ENCODE measurements at places on chromosomes 2 and 18.
A peak's percentile ranks its signal among the peaks of the same experiment; 100 is the strongest.

- peak; percentile 79 for DNase-seq
These were observed 245.9 kb downstream of the TFCP2L1 start for GRCh38 chr2:121038891-121039616.

DNA sequence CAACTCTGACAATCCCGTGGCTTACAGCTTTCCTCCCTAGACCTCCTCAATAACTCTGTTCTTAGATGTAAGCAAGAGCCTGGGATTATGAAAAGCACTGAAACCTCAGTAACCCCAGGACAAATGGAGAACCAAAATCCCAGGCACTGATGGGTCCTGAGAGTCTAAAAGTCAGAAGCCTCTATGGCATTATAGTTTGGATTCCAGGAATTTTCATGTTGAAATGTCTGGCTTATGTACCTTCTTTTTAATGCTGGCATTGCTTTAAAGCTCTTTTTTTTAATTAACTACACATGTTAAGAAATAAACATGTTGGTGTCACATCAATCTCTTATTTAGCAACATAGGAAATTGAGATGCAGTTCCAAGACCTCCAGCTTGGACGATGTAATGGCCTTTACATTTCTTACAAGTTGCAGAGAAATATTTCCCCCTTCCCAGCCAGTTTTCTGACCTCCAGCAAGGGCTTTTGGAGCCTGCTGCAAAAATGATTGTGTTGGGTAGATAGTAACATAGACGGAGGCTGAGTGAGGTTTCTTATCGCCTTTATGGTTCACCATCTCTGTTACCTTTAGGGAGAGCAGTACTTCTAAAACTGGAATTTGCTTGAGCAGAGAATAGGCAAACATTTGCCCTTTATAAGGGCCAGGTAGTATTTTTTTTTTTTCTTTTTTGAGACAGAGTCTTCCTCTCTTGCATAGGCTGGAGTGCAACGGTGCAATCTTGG, 84.8 kb upstream of the RASGRP3 start:
- DNase-seq: no peak

DNA sequence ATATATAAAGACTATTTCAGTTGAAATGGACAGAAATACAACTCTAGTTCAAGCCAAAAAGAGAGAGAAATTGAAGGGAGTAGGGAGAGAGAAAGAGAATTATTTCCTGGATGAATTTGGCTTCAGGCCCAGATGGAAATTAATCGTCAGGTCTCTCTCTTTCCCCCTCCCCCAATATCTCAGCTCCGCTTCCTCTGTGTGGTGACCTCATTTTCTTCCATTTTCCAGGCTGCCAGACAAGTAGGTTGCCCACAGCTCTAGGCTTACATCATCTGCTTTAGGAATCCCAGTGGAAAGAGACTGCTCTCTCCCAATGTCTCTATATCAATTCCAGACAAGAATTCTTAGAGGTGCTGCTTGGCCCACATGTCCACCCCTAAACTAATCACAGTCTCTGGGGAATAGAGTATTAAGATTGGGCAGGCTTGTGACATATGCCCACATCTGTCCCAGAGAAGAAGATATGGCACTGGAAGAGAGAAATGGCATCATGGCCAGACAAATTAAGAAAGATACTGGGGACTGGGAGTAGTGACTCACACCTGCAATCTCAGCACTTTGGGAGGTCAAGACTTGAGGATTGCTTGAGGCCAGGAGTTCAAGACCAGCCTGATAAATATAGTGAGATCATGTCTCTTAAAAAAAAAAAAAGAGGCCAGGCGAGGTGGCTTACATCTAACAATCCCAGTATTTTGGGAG, 37.2 kb upstream of the CFAP36 start:
- peak; percentile 18 for DNase-seq

DNA sequence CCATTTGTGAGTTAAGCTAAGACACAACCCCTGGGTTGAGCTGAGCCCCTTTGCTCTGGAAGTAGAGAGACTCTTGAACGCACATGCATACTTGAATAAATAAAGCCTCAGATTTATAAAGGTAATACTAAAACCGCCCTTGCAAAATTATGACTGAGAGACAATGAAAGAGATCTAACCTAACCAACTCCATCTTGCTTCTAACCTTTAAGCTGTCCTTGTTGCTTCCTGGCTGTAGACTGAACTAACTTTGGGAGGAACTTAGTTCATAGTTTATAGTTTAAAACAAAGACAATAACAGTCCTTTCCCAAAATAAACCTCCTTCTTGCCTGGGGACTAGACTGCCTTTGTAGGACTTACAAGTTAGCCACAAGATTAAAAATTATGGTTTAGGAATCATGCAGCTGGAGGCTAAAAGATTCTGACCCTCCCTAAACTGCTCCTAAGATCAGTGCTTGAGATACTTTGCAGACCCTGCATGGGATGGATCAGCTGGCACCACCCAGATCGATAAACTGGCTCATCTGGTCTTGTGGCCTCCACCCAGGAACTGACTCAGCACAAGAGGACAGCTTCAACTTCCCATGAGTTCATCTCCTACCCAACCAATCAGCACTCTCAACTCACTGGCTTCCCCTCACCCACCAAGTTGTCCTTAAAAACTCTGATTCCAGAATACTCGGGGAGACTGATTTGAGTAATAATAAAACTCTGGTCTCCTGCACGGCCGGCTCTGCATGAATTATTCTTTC, 240.2 kb upstream of the SLC14A2 start:
- DNase-seq: no peak

GRCh38 chr2:233476651-233477547, 89.7 kb downstream of the USP40 start:
- no peak for DNase-seq

DNA sequence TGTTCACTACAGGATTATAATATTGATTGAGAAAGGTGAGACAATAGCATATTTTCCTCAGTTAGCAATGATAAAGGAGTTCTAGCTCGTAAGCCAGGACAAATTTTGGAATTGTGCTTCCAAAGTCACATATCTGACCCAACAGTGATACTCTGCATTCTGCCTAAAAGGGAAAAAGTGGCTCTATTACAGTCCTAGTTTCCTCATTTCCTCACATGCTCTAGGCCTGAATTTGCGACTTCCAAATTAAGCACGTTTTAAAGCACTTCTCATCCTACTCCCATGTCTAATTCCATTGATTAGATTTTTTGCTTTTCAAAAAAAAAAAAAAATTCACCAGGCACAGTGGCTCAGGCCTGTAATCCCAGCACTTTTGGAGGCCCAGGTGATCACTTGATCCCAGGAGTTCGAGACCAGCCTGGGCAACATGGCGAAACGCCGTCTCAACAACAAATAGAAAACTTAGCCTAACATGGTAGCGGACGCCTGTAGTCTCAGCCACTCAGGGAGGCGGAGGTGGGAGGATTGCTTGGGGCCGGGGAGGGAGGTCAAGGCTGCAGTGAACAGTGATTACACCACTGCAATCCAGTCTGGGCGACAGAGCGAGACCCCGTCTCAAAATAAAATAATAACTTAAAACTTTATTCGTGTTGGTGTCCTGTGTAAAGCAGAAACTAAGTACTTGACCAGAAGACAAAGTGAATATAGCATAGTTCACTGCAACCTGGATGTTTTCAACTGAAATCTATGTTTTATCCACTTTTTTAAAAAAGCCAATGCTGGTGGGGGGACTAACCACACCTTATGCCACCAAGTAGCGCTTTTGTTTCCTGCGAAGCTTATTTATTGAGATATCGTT, 1.5 kb downstream of the ESCO1 start:
- DNase-seq: no peak

DNA sequence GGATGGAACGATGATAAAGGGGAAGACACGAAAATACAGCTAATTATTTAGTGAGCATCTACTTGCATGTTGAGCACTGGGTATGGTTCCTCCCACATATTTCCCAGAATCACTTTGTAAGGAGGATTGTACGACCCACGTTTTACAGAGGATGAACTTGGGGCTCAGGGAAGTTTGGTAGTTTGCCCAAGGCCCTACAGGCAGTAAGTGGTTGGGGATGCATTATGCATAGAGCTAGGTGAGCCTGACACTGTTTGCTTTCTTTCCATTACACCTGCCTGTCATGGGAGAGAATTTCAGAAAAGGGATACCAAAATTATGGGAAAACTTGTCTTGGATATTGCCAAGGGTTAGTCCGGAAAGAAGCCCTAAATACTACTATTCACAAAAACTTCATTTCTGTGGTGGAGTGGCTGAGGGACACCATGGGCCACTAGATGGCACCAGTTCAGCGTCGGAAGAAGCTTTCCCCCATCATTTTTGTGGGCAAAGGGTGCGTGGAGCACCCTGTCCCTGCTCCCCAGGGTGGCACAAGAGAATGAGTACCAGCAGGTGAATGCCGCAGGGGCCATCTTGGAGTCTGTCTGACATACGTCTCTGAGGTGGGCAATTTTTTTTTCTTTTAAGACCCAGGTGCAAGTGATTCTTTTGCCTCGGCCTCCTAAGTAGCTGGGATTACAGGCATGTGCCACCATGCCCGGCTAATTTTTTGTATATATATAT, 23.5 kb upstream of the C18orf32 start:
- DNase-seq: peak; percentile 76

DNA sequence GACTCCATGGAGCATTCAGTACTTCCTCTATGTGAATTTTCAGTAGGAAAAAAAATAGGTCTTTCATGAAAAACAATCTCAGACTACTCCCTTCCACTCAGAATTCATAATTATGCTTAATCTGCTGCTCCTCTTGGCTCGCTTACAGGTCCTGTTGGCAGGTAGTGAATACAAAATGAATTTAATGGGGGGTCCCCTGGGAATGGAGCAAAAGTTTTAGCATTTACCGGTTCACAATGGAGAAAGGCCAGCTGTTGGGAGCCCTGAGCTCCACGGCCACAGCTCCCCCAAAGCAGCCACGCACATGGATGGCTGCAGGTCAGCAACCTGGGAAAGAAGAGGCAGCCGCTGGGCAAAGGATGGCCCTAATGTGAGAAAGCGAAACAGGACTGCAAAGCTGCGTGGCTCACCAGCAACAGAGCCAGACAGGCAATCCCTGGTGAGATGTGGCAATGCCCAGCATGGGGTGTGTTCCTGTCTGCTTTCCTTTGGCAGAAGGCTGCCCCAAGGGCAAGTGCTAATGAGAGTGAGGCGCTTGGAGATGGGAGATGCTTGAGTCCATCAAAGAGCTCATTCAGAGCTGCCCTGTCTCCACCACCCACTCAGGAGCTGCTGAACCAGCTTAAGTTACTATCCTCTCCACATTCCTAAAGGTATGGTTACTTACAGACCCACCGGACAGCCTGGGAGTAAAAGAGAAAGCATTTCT, 447.4 kb downstream of the EPHA4 start:
- peak; percentile 65 for DNase-seq

DNA sequence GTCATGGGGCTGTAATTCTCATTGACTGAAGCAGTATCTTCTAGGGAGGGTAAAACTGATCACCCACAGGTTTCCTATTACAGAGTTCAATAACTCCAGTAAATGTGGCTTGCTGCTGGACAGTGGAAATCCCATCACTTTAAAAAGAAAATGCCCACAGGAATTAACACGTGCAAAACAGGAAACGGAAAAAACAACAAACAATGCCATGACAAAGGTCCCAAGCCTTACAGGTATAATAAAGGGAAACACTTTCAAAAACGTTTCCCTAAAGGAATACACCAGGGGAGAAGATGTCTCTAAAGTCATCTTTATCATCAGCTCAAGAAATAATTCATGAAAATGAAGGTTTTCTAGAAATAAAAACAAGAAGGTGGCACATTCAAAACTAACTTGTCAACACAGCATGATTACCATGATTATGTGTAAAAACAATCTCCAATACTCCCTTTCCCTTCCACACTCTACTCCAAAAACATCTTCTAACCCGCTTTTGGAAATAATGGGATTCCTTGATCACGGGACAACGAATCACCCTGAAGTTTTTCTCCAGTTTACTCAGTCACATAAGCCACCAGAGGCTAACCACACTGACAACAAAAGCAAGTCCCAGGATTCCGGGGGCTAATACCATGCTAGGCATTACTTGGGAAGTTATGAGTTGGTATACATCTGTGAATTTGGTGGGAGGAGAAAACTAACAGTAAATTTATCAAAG, 167.9 kb downstream of the TCF4 start:
- no peak for DNase-seq

DNA sequence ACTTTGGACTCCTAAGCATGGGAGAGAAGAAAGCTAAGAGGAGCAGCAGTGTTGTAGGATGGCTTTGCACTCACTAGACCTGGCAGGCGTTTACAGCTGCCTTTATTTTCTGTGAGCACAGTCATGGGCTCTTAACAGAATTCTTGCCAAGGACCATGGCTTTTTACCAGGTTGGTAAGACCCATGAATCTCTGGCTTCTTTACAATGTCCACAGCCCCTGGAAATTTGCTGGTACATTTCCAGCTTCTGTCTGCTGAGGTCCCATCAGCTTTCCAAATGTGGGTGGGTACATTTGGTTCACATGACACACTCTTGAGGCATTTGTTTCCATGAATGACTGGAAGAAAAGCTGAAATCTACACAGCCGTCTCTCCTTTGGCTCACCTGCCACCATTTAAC, 162.7 kb downstream of the PPP1R1C start:
- DNase-seq: no peak

DNA sequence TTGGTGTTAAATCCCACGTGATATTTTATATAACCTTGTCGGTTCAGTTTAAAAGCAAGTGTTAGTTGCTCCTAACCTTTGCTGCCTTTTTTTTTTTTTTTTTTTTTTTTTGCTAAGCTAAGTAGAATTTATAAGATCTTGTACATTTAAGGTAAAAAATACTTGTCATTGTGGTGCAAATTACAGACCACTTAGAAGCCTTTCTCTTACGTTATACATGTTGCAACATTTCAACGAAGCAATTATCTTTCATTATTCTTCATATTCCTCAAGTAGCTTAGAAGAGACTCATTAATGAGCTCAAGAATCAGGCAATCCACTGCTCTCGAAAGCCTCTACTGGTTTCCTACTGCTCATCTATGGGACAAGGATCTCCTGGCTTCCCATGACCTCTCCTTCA, 14.9 kb upstream of the IL1RL2 start:
- no peak for DNase-seq

- no peak for DNase-seq
These were observed 278.4 kb downstream of the AGPS start for GRCh38 chr2:177670791-177671535.

GRCh38 chr2:3857576-3857975, 154.2 kb downstream of the DCDC2C start:
- DNase-seq: peak; percentile 89

DNA sequence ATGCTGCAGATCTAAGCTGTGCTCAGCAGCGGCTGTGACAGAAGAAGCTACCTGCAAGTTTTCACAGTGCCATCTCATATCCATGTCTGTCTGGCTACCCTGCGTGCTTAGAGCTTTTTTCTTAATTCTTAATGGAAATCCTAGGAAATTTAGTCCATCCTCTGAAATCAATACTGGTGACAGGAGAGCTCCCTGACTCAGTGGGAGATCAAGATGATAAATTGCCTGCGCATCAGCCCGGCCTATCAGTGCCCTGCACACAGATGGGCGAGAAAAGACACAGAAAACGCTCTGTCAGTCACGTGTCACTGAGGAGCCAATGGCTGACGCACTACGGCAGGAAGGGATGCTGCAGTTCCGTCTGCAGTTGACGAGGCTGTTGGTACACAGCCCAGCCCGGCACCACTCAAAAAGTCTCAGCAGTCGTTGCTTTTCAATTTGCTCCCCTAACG, 819.6 kb upstream of the FSHR start:
- DNase-seq: peak; percentile 72

GRCh38 chr2:424306-425171, 136.6 kb upstream of the ALKAL2 start:
- DNase-seq: no peak
